NCI-H1436 treated with DMSO at 0.1 percent for 48 hours (cell line): ENCODE measurements at places on chromosomes 5 and 9.

DNA sequence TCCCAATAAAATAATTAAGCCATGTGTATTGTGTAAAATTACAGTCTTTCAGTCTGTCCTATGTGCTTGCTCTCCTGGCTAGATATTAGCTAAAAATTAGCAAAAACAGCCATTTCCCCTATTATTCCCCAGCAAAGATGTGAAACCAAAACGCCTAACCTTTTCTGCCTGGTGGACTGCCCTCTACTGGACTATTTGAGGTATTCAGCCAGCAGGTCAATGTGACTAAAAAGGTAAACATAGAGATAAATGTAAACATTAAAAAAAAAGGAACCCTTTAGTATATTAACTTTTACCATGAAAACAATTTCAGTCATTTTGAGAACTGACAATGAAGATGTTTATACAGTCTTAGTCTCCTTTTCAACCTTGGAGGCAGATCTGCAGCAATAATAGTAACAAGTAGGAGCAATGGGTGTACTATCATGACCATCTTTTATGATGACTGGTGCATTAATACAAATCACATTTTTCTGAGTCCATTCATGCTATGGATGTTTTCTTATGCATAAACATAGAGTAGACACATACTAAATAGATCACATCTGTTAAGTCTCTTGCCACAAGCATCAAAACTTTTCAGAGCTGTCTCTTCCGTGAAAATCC lies 10.1 kb downstream of the ATG12 start:
- DNase-seq, result no peak

- no peak for DNase-seq
Observed at GRCh38 chr9:38278457-38278856, 114.0 kb upstream of the ALDH1B1 start.

GRCh38 chr5:178152491-178153444 lies 917 bp downstream of the NHP2 start:
- DNase-seq, result no peak

- no peak for DNase-seq
Observed at GRCh38 chr9:21144603-21145002, 3.0 kb upstream of the IFNW1 start.

DNA sequence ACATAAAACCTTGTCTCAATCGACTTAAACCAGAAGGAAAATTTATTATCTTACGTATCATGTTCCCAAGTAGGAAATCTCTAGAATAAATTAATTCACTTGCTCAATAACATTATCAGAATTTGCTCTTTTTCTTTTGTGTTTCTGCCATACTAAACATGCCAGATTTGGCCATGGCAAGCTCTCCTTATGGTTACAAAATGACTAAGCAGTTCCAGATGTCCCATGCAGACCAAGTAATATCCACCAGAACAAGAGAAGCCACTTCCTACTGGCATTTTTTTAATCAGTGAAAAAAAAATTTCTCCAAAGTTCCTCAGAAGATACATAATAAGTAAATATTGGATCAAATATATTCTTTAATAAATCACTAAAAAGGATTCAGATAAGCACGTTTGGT lies 25.2 kb upstream of the ADAMTS6 start:
- no peak for DNase-seq

- DNase-seq, result no peak
Observed at GRCh38 chr5:472076-472655, 29.2 kb downstream of the EXOC3 start.

DNA sequence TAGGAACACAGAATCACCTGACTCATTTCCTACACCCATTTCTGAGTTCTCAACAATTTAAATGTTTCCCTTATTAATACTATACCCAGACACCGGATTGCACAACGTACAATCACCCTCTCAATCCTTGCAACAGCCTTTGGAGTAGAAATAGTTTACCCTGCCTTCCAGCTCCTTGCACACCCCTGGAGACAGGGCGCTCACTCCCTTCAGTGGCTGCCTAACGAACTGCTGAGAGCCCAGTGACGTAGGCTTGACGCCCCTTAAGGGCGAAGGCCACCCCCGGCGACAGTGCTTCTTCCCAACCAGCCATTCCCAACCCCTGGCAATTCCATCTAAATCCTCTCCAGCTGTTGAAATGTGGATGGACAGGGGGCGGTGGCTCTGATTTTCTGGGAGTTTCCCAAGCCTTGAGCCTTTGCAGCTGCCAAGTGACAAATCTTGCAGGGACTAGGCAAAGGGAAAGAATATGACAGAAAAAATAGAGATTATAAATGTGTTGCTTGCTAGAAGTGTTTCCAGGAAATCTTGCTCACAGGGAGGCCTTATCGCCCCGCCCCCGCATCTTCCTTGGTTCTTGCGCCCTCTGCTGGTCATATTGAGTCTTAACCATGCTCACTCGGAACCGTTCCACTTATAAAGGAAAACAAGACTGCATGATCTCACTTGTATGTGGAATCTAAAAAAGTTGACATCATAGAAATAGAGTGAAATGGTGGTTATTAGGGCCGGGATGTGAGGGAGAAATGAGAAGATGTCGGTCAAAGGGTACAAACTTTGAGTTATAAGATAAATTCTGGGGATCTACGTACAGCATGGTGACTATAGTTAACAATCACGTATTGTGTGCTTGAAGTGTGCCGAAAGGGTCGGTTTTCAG lies 7.6 kb upstream of the BARX1 start:
- peak; percentile 53 for DNase-seq

DNA sequence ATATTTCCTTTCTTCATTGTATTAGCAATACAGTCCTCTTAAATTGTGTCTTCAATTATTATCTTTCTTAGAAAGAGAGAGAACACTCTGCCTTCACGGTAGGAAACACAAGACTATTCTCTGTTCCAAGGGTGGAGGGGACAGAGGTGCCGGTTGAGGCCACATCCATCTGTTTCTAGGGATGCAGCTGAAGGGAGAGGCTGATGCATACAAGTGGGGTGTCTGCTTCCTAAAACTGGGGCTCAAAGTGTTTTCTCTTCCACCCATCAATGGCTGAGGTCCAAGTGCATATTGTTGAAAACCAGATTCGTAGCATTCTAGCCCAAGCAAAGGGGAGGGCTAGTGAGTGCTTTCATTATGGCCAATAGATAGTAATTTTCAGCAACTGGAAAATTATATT lies 9.5 kb downstream of the IRX2 start:
- DNase-seq, result no peak

DNA sequence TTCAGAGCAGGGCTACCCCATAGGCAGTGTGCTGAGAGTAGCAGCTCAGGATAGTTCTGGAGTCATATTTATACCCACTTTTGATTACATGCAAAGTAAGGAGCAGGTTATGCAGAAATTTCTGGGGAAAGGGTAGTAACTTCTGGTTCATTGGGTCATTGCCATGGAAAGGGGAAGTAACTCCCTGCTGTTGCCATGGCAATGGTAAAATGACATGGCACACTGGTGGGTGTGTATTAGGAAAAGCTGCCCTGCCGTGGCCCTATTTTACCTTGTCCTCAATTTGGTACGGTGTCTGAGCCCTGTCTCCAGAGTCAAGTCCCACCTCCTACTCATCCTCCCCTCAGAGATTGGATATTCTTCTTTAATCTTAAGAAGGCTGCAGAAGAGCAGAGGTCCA lies 526.7 kb upstream of the TYRP1 start:
- DNase-seq, result no peak

DNA sequence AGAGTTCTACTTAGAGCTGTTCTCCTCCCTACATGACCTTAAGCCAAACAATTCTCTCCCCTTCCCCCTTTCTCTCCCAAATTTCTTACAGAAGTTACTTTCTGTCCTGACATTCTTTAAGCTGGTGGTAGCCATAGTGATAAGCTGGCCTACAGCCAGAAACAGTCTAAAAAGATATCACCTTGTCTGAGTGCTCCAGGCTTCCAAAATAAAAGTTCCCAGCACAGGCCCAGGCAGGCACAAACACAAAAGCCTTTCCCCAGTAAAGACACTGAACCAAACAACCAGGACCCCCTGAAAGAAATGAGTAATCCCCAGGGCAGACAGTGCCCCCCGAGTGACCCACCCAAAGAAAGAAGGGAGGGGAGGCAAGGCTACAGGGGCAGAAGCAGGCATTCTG lies 19.2 kb downstream of the SIL1 start:
- no peak for DNase-seq

- DNase-seq, result no peak
Observed at GRCh38 chr5:9782826-9783560, 152.8 kb upstream of the TAS2R1 start.

DNA sequence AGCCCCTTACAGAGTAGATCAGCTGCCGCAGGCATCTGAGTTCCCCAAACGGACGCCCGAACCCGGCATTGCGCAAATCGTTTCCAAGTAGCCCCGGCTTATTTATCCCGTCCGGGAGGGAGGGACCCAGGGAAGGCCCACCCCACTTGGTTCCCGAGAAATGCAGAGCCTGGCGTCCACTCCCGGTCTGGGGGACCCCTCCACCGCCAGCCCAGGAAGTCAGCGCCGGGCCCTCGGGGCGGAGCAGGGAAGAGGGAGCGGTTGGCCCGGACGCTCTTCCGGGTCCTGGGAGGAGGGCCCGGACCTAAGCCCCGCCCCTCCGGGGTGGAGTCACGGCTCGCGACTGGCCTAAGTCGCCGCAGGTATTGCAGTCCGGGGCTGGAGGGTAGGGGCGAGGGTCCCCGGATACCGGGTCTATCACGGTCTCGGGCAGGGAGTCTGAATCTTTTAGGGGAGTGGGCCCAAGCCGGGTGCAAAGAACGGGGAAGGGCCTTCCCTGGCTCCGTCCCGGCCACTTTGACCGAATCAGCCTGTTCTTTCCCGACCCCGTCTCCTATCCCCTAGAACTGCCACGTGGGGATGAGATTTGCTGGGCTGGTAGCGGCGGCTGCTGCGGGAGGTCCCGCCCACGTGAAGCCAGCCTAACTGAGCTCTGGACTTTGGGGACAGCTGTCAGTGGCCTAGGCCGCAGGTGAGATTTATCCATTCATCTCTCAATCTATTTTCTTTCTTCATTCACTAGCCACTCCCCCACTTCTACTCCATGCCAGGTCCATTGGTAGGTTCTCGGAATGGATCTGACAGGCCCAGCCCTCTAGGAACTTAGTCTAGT lies at the start of gene RABEPK:
Gene RABEPK (plus strand): TSS at position 327 of the 832 bp plus-strand sequence. CDS start 2,472 bp downstream, outside the sequence.
- peak; percentile 46 for DNase-seq

GRCh38 chr5:139133282-139133681 lies 64.9 kb downstream of the SIL1 start:
- DNase-seq, result no peak

GRCh38 chr9:75071530-75072122 lies 16.3 kb downstream of the NMRK1 start:
- DNase-seq, result no peak

DNA sequence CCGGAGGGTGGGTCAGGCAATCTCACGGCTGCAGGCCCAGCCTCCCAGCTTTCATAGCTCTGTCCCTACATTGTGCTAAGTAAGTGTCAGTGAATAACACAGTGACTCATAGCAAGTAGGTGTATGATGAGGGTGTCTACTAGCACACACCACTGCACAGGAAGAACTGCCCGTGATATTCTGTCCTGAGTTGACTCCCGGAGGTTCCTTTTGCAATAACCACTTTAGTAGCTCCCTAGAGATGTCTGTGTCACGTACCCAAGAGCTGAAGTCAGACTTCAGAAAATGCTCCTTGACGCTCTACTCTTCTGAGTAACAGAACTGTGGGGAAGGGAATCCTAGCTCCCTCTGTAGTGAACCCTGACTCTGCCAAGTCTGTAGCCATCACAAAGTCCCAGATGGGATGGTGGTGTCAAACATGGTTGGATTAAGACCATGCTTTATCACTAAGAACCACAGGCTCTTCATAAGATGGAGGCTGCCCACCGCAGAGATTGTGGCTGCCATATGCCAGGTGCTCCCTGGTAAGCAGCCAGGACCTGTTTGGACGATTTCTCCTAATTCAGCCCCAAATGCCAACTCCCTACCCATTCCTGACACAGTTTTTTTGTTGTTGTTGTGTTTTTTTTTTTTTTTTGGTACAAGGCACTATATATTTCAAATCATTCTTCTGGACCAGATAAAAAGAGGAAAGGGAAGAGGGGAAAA lies 352.6 kb upstream of the PANK3 start:
- DNase-seq, result no peak

DNA sequence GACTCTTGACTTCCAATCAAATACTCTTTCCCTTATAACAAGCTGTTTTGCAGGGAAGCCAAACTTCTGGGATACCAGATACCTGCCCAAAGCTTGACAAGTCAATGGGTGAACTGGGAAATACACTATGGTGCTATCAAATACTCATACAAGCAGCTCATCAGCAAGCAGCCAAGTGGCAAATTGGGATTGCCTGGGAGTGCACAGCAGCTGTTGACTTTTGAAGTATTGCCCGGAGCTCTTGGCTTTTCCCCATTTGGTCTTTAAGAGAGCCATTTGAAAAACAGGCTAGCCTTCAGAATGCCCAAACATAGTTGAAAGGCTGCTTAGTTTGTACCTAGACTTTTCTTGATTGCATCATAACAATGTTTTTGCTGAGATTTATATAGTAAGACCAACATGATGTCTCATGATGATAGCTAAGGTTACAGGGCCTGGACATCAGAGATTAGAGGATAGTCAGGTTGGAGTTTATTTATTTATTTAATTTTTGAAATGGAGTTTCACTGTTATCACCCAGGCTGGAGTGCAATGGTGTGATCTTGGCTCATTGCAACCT lies 210.1 kb upstream of the ZNF608 start:
- no peak for DNase-seq

- DNase-seq, result no peak
Observed at GRCh38 chr9:79911724-79912123, 340.0 kb downstream of the TLE4 start.

DNA sequence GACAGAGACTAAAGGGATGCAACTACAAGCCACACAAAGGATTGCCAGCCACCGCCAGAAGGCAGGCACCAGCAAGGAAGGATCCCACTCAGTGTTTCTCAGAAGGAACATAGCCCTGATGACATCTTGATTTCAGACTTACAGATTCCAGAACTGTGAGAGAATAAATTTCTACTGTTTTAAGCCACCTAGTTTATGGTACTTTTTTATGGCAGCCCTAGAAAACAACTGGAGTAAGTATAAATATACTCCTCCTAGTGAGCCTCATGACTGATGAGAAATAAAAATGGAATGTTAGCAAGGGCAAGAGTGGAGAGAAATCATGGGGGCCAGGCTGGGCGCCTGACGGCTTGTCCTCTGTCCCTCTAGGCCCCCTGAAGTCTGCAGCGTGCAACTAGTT lies 307.3 kb downstream of the PIK3R1 start:
- no peak for DNase-seq

DNA sequence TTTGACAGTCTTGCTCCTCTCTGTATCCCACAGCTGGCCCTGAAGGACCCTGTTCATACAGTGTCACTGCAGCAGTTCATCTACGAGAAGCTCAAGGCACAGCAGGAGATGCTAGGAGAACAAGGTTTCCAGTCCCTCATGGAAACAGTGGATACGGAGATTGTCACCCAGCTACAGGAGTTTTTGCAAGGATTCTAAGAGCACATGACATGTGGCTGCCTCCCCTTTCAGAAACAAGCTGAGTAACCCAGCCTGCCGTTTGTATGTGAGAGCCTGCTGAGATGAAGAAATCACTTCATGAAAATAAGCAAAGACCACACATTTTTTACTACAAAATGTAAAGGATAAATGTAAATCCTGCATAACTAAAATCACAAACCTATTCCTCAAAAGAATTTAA lies 48.5 kb downstream of the LRRC70 start:
- DNase-seq, result no peak

DNA sequence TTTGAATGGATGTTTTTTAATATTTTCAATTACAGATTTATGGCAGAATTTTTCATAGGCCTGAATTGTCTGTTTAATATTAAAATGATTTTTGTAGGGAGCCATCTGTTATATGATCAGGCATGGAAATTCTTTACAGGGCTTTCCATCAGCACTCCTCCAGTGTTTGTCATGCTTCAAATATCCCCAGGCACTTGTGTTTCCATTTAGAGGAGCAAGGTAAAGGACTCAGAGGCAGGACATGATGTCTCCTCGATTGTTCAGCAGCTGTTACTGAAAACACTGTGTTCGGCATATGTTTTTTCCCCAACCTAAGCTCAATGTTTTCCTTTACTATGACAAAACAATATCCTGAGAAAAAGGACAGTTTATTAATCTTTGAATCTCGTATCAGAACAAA lies 172.3 kb upstream of the RFX3 start:
- DNase-seq, result no peak
